ENCODE measurements at places on chromosomes 11 and 22.

DNA sequence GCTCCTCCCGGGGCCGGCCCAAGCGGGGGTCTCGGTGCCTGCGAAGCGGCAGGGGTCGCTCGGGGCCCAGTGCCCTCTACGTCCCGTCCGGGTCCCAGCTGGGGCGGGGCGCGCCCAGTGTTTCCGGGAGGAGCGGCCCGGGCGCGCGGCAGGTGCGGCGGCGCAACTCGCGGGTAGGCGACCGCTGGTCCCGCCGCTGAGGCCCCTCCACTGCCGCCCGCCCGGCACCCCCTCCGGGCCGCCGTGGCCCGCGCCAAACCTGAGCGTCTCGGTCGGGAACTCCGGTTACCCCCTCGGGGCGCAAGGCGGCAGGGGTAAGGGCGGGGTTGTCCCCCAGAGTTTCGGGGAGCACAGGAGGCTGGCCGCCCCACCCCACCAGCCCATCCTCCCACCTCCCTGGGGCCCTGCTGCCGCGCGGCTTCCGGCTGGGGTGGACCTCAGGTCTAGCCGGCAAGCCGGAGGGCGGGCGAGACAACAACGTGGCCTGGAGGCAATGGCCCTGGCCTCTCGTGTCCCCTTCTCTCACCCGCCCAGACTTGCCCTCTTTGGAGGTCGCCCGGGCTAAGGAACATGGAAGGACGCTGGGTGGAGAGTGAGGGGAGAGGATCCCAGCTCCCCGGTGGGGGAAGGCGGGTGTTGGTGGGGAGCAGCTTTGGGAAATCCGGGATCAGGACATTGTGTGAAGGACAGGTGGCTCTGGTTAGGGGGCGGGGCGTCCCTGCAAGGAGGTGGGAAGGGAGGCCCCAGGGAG is 398 bp upstream of the CRACR2B start:
- DNase-seq = no peak

DNA sequence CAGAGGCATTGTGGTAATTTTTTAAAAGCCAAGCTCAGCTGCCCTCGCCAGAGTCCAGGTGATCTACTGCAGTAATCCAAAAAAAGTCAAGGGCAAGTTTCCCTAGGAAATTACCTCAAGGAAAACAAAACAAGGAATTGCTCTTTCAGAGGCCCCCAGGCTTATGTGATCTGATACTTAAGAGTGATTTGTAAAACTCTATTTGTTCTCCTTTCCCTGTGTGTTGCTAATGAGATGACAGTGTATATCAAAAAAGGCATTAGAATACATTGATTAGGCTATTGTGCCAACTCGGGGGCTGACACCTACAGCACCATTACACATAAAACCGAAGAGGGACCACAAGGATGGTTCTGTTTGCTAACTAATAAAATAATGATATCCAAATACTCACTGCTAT is 44.5 kb upstream of the CHRM4 start:
- no peak for DNase-seq

- no peak for DNase-seq
Observed at GRCh38 chr11:120707098-120707497, 195.6 kb downstream of the GRIK4 start.

- no peak for DNase-seq
Observed at GRCh38 chr11:134554106-134554505, 142.1 kb upstream of the B3GAT1 start.

DNA sequence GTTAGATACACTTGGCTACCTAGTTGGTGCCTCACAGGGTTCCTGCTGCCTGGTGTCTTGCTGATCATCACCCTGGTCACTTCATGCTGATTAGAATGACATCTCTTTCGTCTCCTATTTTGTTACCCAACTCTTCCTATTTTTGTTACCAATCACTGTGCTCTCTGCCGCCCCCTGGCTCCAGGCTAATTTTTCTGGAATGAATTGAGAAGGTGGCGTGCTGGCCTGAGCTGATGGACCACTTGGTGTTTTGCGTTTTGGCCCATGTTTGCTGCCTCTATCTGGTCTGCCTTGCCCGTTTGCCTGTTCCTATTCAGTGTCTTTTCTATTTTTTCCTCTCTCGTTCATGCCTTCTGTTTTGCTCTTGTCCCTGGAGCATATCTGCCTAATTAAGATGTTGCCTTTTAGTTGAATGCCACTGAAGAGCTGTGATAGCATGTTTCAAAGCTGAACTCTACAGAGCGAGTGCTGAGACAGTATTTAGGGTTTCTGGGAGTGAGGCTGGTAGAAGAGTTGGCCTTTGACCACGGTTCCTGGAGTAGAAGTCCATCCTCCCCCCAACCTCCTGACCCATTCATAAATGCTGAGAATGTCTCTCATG is 5.9 kb upstream of the ATF4 start:
- no peak for DNase-seq

DNA sequence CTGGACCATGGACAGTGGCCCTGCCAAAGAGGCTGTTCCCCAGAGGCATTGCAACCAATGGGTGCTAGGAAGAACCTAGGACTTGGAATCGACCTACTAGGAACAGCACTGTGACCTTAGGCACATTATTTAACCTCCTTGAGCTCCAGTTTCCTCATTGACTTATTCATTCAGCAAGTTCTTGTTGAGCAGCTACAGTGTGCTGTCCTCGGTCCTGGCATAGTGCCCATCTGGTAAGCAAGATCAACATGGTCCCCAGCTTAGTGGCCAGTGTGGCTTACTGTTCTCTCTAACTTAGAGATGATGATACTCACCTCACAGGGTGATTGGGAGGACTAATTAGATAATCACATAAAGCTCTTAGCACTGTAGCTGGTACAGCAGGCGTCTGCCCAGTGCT is 8.2 kb downstream of the ABCG4 start:
- no peak for DNase-seq

GRCh38 chr11:112534208-112534607 is 273.5 kb upstream of the PLET1 start:
- DNase-seq = no peak

- DNase-seq = no peak
Observed at GRCh38 chr11:88480223-88480622, 142.7 kb upstream of the CTSC start.

GRCh38 chr11:117189191-117189940 is 9.8 kb upstream of the TAGLN start:
- no peak for DNase-seq

DNA sequence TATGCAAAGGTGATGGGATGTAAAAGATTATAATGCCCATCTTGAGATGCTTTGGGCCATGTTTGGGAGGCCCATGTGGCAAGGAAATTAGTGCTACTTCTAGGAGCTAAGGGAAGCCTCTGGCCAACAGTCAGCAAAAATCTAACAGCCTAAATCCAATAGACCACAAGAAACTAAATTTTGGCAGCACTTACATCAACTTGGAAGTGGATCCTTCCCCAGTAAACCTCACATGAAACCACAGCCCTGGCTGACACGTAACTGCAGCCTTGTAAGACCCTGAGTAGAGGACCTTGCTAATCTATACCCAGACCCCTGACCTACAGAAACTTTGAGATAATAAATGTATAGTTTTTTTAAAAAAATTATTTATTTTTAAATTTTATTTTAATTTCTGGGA is 13.1 kb upstream of the GRK3 start:
- no peak for DNase-seq

GRCh38 chr11:119974051-119974450 is 163.9 kb downstream of the TRIM29 start:
- DNase-seq = no peak

- no peak for DNase-seq
Observed at GRCh38 chr11:3080733-3081385, 23.6 kb upstream of the CARS1 start.

DNA sequence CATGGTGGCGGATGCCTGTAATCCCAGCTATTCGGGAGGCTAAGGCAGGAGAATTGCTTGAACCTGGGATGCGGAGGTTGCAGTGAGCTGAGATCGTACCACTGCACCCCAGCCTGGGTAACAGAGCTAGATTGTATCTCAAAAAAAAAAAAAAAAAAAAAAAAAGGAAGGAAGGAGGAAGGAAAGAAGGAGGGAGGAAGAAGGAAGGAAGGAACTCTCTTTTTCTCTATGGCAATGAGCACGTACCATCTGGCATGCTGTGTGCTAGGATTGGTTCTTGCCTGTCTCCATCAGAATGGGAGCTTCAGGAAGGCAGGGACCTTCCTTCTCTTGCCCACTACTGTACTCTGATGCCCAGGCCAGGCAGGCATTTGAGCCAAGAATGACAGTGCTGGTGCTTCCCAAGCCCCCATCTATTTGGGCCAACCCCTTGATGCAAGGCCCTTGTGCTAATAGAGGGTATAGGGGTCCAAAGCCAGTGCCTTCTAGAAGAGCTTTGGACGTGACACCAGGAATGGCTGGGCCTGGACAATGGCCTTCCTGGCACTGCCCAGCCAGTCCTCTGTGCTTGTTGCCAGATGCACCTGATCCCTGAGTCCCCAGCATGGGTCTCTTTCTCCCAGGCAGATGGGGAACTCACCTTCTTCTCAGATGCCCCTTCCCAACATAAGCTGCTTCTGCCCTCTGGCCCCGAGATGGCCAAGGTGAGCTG is 10.6 kb upstream of the DGCR8 start:
- no peak for DNase-seq

DNA sequence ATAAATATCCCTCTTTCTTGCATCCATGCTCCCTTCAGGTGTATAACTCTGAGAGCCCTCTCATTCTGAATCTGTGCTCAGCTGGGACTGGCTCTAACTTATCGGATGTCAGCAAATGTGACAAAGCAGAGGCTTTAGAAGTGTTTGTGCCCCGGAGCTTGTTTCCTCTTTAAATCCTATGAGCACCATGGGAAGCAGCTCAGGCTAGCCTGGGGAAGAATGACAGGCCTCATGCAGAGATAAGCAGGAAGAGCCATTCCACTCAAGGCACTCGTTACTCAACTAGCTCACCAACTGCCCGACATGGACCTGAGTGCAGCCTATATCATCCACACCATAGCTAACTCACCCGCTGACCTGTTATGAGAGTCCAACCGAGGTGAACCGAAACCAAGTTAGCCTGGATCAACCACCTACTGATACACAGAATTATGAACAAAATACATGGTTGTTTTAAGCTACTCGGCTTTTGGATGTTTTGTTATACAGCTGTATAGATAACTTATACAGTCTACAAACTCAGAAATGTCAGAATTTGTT is 990.7 kb downstream of the NTM start:
- DNase-seq = no peak

DNA sequence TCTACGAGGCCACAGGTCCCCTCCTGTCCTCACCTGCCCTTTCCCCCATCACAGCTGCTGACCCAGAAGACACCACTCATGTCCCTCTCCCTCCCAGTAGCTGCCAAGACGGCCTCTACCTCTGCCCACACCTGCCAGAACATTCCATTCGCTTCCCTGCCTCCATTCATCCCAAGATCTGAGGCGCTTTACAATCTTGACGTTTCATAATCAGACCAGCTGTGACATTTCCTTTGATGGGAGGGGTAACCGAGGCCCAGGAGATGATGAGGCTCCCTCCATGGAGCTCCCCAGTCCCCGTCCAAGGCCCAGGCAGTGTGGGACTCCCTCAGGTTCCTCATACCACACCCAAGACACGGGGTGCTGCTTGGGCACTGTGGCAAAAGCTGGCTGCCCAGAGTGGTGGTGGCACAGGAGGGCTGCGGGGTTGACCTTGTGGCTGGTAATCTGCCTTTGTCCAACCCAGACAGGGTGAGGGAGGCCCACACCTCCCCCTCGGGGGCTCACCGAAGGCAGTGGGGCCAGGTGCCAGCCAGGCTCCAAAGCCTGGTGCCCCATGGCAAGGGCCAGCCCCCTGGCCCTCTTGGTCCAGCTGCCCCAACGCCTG is 17.3 kb downstream of the PHLDA2 start:
- DNase-seq = no peak

DNA sequence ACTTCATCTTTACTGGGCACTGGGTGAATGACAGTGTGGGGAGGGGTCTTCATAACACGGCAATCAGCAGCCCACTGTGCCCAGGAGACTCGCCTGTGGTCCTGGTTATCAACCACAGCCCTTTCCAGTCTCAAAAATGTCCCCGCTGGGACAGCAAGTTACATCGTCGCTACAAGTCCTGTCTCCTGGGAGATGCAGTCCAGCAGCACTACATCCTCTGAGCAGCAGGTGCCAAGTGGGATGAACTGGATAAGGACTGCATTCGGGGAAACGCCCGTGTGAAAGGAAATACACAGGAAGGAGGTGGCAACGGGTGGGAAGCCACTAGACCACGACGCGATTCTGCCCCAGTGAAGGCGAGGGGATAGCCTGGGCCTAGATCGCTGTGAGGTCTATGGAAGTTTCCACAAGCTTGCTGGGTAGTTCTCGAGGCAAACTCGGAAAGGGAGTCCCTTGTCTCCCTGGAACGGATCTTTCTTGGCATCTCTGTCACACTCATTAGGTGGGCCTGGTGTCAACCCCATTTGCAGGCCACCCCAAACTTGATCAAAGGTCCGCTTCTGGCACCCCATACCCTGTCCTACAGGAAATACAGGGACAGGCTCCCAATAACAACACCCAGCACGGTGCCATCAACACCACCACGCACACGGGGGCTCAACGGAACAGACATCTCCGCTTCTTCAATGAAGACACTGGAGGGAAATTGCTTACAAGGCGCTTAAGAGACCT is 4.4 kb downstream of the ASCL2 start:
- no peak for DNase-seq

DNA sequence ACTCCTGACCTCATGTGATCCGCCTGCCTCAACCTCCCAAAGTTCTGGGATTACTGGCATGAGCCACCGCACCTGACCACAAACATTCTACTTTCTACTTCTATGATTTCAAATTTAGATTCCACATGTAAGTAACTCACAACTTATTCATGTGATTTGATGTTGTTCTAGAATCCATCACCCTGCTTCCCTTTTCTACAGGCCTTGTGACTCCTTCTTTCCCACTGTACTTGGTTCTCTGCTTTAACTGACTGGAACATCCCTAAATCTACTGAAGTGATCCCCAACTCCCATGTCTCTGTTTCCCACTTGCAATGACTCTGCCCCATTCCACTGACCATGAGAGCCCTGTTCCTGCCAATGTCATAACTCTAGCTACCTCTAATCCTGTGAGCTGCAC is 25.7 kb upstream of the MRPL17 start:
- no peak for DNase-seq

- DNase-seq = no peak
Observed at GRCh38 chr22:38075961-38076360, 8.0 kb downstream of the SLC16A8 start.

DNA sequence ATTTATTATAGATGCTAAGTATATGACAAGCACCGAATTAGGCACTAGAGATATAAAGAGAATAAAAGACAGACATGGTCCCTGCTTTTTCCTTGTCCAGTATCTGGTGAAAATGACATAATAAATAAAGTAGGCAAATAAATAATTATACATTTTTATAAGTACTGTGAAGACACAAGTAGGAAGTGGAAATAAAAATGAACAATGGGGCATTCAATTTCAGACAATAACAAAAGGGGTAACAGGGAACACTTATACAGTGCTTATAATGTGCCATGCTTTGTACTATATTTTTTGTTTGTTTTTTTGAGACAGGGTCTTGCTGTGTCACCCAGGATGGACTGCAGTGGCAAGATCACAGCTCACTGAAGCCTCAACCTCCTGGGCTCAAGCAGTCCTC is 4.3 kb downstream of the KBTBD3 start:
- DNase-seq = no peak

DNA sequence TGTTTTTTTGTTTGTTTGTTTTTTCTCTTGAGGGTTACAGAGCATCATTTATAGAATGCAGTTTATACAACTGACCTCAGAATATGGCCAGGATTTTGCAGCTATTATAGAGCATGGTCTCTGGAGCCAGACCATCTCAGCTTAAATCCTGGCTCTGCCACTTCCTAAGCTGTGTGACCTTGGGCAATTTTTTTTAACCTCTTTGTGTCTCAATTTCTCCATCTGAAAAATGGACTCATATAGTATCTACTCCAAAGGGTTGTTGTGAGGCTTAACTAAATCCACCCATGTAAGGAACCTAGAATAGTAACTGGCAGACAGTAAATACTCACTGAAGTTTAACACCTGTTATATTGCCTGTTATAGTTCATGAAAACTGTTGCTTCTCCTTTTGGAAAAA is 8.3 kb upstream of the DGAT2 start:
- DNase-seq = no peak

Data from NCI-H187 treated with DMSO at 0.1 percent for 48 hours (cell line).